SJSA1 (cell line): ENCODE measurements at places on chromosomes 5 and 9. TPM values are rescaled to one million over a fixed set of nuclear protein-coding genes. Genes with fewer than 3 reads are reported as not detected.

ZNF622 gene
- total RNA-seq: 69.1 and 70.2 TPM in 2 replicates

FBXL17 gene
- 8.6 and 11.5 TPM in 2 replicates for total RNA-seq

ARHGEF28 gene
- total RNA-seq: 13.6 and 20.2 TPM in 2 replicates

ZNF618 gene
- total RNA-seq: 1.1 and 4.7 TPM in 2 replicates

LCN6 gene
- not detected in 2 replicates for total RNA-seq

CLTA gene
- total RNA-seq: 248 and 301 TPM in 2 replicates

GDA gene
- total RNA-seq: 0.22 and 0.39 TPM in 2 replicates

F2R gene
- 61.4 and 95.4 TPM in 2 replicates for total RNA-seq

GADD45G gene
- total RNA-seq: not detected in 2 replicates

OR1J1 gene
- not detected in 2 replicates for total RNA-seq

GARIN3 gene
- not detected in 2 replicates for total RNA-seq

MOB3B gene
- not detected in 2 replicates for total RNA-seq

ADRB2 gene
- total RNA-seq: 13.8 and 14.9 TPM in 2 replicates

MOCS2 gene
- total RNA-seq: 70.1 and 112 TPM in 2 replicates

PCDHA4 gene
- total RNA-seq: 0.50 TPM in 1 of 2 replicates, not detected in the other

ELOVL7 gene
- total RNA-seq: 0.05 TPM in 1 of 2 replicates, not detected in the other

RFX3 gene
- 0.28 and 0.32 TPM in 2 replicates for total RNA-seq

SLC23A1 gene
- total RNA-seq: not detected in 2 replicates

PCDHB16 gene
- 11.9 and 16.3 TPM in 2 replicates for total RNA-seq

NEUROG1 gene
- total RNA-seq: not detected in 2 replicates

ANKRD18B gene
- not detected in 2 replicates for total RNA-seq

SLC36A1 gene
- total RNA-seq: 20.3 and 20.8 TPM in 2 replicates

VLDLR gene
- total RNA-seq: 1.1 and 3.9 TPM in 2 replicates

KCNV2 gene
- not detected in 2 replicates for total RNA-seq

ANKRD55 gene
- total RNA-seq: not detected in 2 replicates

PCDHB6 gene
- total RNA-seq: 0.29 and 0.50 TPM in 2 replicates

WDR55 gene
- 16.0 and 20.8 TPM in 2 replicates for total RNA-seq

GRXCR2 gene
- total RNA-seq: 0.21 TPM in 1 of 2 replicates, not detected in the other

FOXD4L6 gene
- total RNA-seq: not detected in 2 replicates

SLC36A3 gene
- not detected in 2 replicates for total RNA-seq

GIN1 gene
- total RNA-seq: 6.6 and 12.4 TPM in 2 replicates

EDIL3 gene
- 290 and 465 TPM in 2 replicates for total RNA-seq

SMAD5 gene
- 93.6 and 179 TPM in 2 replicates for total RNA-seq

SPINK4 gene
- not detected in 2 replicates for total RNA-seq

FBP1 gene
- not detected in 2 replicates for total RNA-seq

QRFP gene
- not detected in 2 replicates for total RNA-seq

SLC6A19 gene
- 0.03 TPM in 1 of 2 replicates, not detected in the other for total RNA-seq

BTNL8 gene
- total RNA-seq: not detected in 2 replicates

TERT gene
- 4.0 and 5.0 TPM in 2 replicates for total RNA-seq

C9 gene
- total RNA-seq: 0.37 TPM in 1 of 2 replicates, not detected in the other

PCDHB10 gene
- 3.3 and 4.7 TPM in 2 replicates for total RNA-seq

CEL gene
- total RNA-seq: 0.61 TPM in 1 of 2 replicates, not detected in the other

CA9 gene
- total RNA-seq: not detected in 2 replicates

STPG3 gene
- not detected in 2 replicates for total RNA-seq

IGIP gene
- total RNA-seq: 4.7 and 5.5 TPM in 2 replicates

PHF24 gene
- not detected in 2 replicates for total RNA-seq

PCDHB14 gene
- total RNA-seq: 18.6 and 28.4 TPM in 2 replicates

NR6A1 gene
- 0.88 and 1.0 TPM in 2 replicates for total RNA-seq

ADGRV1 gene
- total RNA-seq: 0.13 TPM in 1 of 2 replicates, not detected in the other

RMRP gene
- 432 and 826 TPM in 2 replicates for total RNA-seq

NIPSNAP3A gene
- 65.2 and 79.8 TPM in 2 replicates for total RNA-seq

PAPPA gene
- total RNA-seq: 1.9 and 5.3 TPM in 2 replicates

GBGT1 gene
- not detected in 2 replicates for total RNA-seq

CNTNAP3B gene
- 0.06 TPM in 1 of 2 replicates, not detected in the other for total RNA-seq

RASEF gene
- total RNA-seq: 0.16 TPM in 1 of 2 replicates, not detected in the other

GFM2 gene
- total RNA-seq: 54.3 and 67.3 TPM in 2 replicates

SPATA6L gene
- 0.13 TPM in 1 of 2 replicates, not detected in the other for total RNA-seq
